ENCODE measurements at places on chromosomes 5 and 9. TPM values are rescaled to one million over a fixed set of nuclear protein-coding genes. Genes with fewer than 3 reads are reported as not detected.
A peak's percentile ranks its signal among the peaks of the same experiment; 100 is the strongest.

Gene BBLN
- 66.7 TPM for polyA plus RNA-seq

DNA sequence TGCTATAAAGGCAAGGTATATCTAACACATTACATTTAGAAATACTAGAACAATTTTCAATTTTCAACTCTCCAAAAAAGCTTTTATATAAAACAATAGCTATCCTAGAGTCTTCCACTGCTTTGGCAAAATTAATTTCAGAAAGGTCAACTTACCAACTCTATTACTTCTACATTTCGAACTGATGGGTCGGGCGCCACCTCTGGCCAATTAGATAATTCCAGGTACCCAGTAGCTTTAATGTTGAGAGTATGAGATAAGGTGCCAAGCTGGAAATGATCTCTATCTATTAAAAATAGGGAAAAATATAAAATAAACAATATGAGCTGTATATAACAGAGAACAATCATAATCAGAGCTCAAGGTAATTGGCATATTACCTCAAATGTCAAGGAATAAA, 166.6 kb downstream of the AP3B1 start:
- no peak overlapping the region for H3K4me3 ChIP-seq
- H3K27ac ChIP-seq, result no peak overlapping the region
- DNase-seq, result no peak
- peaks cover 3% of the 10 kb centered on the region for H3K36me3 ChIP-seq
- no peaks in the 10 kb centered on the region for H3K27me3 ChIP-seq
- H3K4me1 ChIP-seq, result no peaks in the 10 kb centered on the region

DNA sequence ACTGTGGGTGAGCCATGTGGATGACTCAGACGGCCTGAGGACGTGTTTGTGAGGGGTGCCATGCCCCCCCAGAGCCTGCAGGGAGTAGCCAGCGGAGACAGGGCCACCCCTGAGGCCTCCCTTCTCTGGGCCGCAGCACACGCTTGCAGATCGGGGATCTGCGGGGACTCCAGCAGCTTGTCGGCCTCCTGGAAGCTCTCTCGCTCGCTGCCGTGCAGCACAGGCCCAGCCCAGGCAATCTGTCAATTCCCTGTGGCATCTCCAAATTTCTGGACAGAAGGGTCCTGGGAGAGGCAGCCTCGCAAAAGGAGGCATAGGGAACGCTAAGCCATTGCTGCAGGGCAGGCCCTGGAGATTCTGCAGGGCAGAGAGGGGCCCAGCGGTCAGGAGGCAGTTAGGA, 21.2 kb downstream of the FLT4 start:
- H3K27me3 ChIP-seq, result no peaks in the 10 kb centered on the region
- no peaks in the 10 kb centered on the region for H3K4me1 ChIP-seq
- DNase-seq, result no peak
- no peak overlapping the region for H3K27ac ChIP-seq
- H3K4me3 ChIP-seq, result no peak overlapping the region
- H3K36me3 ChIP-seq, result peaks cover 2% of the 10 kb centered on the region

DNA sequence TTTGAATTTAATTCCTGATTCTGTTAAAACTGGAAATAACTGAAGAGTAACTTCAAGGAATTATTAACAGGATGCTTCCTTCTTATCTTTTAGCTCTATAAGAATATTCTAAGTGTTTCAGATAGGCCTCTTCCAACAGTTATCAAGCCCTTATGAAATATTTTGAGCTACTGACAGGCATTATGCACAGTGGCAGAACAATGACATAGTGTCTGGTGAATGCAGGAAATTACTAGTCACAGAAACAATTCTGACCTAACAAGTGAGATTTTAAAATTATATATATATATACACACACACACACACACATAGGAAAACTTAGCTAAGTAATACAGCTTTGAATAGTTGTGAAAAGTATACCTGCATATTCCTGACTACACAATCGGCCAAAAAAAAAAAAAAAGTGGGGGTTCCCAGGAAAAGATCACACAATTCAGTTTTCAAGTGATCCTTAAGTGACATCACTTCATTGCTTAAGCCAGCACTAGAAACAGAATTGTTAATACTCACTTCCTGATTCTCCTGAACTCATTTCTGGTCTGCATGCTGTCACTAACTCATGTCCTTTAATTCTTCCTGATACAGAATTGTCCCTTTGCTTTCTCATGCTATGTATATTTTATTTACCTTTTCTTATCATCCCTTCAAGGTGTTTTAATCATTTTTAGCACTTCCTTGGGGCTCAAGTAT, 77.3 kb downstream of the SLC25A46 start:
- peaks cover 5% of the 10 kb centered on the region for H3K4me1 ChIP-seq
- H3K36me3 ChIP-seq, result no peaks in the 10 kb centered on the region
- no peak overlapping the region for H3K27ac ChIP-seq
- no peaks in the 10 kb centered on the region for H3K27me3 ChIP-seq
- peak; percentile 18 for DNase-seq

DNA sequence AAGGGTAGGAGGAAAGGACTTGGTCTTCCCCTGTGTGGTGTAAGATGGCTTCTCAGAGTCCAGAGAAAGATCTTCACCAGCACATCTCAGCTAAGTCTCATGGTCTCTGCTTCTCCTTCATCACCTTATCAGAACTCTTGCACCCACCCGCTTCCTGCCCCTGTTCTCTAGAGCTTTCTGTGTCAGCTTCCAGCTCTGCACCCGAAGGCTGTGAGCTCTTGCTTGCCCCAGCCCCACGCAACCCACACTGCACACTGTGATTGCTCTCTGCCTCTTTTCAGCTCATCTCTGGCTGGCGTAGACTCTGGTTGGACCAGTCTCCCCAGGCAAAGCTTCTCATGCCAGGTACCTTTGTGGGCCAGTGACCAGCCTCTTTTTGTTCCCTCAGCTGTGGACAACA, 93.2 kb upstream of the RAPGEF1 start:
- DNase-seq, result no peak
- H3K27ac ChIP-seq, result no peak overlapping the region
- H3K4me3 ChIP-seq, result no peak overlapping the region
- H3K27me3 ChIP-seq, result peaks cover 11% of the 10 kb centered on the region
- H3K4me1 ChIP-seq, result no peaks in the 10 kb centered on the region

DNA sequence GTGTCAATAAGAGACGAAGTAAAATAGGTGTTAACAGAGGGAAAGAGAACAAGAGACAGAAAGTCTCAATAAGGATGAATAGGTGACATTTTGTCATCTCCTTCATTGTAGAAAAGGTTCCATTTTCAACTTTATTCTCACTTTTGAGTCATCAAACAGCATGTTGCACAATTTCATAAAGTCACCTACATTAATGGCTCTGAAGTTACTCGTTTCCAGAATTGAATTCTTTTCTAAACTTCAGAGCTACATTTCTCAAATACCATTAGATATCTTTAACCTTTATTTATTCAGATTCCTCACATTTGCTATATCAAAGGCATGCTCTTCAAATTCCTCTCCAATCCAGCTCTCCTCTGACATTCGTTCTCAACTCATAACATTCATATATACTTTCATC, 13.1 kb downstream of the ADAMTS6 start:
- H3K27me3 ChIP-seq, result no peaks in the 10 kb centered on the region
- no peaks in the 10 kb centered on the region for H3K4me1 ChIP-seq
- H3K36me3 ChIP-seq, result no peaks in the 10 kb centered on the region
- no peak for DNase-seq
- no peak overlapping the region for H3K27ac ChIP-seq
- H3K4me3 ChIP-seq, result no peak overlapping the region

DNA sequence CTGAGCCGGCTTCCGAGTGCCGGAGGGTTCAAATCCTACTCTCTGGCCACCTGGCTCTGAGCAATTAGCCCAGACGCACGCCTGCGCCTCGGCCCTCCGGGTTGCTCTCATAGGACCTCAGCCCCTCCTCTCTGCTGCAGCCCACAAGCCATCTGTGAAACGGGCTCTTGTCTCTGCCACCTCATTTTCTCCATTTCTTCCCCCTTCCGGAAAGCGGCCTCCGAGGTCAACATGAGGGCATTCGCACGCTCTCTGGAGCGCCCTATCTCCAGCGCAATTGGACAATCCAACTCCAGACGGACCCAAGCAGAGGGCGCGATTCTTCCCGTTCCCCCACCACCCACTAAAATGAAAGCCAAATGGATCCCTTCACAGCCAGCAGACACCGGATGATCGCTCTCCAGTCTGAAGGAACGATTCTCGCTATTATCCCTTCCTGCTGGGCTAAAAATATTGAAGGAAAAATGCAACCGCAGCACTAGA, 41.5 kb downstream of the VAV2 start:
- no peak overlapping the region for H3K4me3 ChIP-seq
- DNase-seq, result peak; percentile 95

DNA sequence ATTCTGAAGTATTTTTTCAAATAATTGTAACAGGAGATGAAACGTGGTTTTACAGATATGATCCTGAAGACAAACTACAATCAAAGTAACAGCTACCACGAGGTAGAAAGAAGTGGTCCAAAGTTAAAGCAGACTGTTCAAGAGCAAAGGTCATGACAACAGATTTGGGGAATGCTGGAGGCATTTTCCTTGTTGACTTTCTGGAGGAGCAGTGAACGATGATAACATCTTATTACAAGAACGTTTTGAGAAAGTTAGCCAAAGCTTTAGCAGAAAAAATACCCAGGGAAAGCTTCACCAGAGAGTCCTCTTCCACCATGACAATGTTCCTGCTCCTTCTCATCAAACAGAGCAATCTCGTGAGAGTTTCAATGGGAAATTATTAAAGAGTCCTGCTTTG, 145.4 kb upstream of the NREP start:
- no peak for DNase-seq
- H3K4me1 ChIP-seq, result no peaks in the 10 kb centered on the region
- H3K36me3 ChIP-seq, result no peaks in the 10 kb centered on the region
- no peak overlapping the region for H3K4me3 ChIP-seq
